ENCODE measurements at places on chromosomes 16 and 17.
A peak's percentile ranks its signal among the peaks of the same experiment; 100 is the strongest.

- DNase-seq = no peak
Measured at GRCh38 chr17:35726127-35726952, 5.1 kb upstream of the RASL10B start.

- no peak for DNase-seq
Measured at GRCh38 chr17:17056156-17056539, 13.9 kb downstream of the MPRIP start.

GRCh38 chr16:46428108-46429061 lies 192.8 kb downstream of the SHCBP1 start:
- DNase-seq = no peak

DNA sequence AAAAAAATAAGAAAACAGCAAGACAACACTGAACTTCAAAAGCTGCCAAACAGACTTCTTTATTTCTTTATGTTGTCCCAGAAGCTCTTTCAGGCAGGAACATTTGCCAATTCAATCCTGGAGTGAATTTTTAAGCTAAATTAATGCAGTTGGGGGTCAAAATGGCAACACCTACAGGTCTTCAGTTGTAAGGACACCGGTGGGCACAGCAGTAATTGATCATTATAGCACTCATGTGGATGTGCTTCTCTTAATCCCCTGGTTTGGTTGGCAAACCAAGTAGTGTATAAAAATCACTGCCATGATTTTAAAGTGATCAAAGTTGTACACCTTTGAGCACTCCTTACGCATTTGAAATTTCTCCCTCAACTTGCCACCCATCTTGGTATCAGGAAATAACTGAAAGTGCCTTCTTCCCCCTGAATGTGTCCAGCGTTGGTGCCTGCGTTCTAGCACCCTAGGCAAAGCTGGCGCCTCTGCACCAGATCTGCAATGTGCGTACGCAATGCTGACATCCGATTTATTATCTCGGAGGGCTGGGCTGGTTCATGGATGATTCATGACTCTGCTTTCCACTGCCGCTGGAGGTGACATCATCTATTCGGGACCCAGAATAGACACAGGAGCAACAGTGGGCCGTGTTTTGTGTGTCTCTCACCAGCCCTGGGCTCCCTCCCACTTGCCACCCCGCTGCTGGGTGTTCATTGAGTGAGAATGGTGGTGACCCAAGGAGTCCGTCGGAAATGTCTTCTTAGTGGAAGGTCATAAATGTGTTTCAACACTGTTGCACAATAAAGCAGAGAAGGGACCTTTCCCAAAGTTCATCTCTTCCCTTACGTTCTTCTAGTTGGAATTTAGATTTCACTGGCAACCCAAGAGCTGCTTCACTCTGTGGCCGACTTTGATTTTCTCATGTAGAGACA lies 203.4 kb downstream of the CCDC182 start:
- no peak for DNase-seq

DNA sequence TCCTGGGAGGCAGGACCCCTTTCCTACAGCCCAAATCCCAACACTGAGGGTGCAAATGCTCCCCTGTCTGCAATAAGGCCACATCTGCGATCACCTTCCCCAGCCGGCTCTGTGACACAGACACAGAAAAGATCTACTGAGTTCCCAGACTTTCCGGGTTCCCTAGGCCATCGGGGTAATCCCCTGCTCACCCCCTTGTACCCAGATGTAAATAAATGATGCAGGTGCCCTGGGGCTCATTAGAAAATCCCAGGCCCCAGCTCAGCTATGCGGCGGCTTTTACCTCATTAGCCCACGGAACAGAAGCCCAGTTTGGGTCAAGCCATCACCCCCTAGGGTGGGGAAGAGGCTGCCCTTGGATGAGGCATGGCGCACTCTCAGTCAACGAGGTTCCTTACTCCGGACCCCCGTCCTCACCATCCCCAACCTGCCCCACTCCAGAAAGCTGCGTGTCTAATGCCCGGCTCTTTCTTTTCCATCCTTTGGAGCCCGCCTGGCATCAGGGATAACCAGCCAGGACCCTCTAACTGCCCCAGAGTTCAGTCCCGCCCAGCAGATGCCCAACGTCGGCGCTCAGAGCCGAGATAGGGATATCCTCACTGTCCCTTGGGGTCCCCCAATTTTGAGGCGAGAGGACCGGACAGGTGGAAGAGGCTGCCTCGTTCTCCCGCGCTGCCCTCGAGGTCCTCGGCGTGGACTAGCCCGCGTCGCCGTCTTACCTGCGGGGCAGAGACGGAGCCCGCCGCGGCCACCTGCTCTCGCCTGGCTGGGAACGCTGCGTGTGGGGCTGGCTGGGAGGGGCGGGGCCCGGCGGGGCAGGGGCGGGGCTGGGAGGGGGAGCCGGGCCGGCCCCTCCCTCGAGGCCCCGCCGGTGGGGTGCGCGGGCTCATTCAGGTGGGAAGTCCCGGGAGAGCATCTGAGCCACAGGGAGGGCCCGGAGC lies at the start of gene ZNF385C:
TSS of gene ZNF385C (minus strand) at position 783 of the 941 bp plus-strand sequence. CDS start 35,417 bp downstream, outside the sequence.
- DNase-seq = no peak

- no peak for DNase-seq
Measured at GRCh38 chr17:42798011-42798382, 507 bp downstream of the COA3 start.

- DNase-seq = peak; percentile 21
Measured at GRCh38 chr16:58336332-58337089, 41.7 kb upstream of the PRSS54 start.

DNA sequence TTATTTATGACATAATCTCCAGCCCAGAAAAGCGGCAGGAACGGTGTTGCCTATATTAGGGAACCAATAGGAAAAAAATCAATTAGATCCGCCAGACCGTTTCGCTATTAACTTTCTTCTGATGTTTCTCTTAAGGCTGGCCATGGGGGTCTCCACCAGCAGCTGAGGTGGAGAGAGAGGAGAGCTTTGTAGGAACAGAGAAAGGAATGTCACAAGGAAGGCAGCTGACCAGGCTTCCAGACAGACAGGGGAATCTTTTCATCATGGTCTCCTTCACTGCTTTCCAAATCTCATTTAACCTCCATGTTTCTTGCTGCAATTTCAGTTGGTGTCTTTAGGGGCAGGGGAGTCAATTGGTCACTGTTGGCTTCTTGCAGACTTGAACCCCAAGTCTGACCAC lies 8.9 kb upstream of the SEZ6 start:
- no peak for DNase-seq

- no peak for DNase-seq
Measured at GRCh38 chr17:64492481-64493109, 4.3 kb downstream of the POLG2 start.

- DNase-seq = no peak
Measured at GRCh38 chr16:18979936-18980335, 3.8 kb upstream of the TMC7 start.

DNA sequence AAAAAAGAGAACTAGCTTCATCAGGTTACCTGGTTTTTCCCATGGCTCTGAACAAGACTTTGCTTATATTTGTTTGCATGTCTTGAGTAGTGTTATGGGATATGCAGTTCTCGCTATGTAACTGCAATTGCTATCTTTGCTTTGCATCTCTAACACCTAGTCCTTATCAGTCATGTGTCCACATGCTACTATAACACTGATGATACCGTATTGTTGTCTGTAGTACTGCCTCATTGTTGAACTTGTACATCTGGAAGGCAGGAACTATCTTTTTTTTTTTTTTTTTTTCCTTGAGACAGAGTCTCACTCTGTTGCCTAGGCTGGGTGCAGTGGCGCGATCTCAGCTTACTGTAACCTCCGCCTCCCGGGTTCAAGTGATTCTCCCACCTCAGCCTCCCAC lies 2.5 kb downstream of the PSME3 start:
- DNase-seq = no peak

DNA sequence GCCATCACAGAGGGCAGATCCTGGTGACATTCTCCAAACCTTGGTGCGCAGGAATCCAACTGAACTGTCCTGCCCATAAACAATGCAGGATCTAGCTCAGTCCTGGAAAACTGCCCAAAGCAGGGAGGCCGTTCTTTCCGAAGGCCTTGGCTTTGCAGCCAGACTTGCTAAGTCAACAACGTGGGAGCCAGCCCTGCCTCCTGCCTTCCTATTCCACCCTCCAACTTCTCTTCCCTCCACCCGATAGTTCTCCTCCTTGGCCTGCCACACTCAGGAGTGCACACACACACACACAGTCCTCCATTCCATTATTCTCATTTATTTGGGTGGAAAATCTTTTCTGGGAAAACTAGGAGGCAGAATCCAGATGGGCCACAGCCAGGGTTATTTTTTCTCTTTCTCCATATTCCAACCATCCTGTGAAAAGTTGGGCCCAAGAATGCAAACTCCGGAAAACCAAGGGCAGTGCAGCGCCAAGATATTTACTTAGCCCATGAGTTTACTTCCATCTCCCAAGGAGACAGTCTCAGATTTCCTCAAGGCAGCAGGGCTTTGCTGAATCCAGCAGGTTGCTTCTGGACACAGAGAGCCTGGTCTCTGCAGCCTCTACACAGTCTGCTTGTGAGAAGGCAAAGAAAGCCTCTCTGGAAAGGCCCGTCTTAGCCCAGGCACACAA lies 15.8 kb downstream of the COPRS start:
- DNase-seq = no peak

- DNase-seq = no peak
Measured at GRCh38 chr17:49603238-49603637, 27.6 kb downstream of the NXPH3 start.

DNA sequence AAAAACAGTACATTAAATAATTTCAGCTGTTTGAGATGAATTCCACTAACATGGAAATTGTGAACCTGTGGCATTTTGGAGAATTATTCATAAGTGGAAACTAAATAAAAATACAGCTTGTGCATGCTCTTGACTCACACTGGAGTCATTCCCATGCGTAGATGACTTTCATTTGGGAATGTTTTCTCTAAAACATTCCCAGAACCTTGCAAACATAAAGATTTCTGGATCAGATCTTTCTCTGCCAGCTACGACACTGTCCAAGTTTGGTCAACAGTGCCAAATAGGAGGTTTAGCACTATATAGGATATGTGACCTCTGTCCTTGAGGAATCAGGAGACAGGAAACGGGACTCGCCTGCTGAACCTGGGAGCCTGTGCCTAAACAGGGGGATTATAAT lies 400.9 kb downstream of the SLC39A11 start:
- DNase-seq = no peak

DNA sequence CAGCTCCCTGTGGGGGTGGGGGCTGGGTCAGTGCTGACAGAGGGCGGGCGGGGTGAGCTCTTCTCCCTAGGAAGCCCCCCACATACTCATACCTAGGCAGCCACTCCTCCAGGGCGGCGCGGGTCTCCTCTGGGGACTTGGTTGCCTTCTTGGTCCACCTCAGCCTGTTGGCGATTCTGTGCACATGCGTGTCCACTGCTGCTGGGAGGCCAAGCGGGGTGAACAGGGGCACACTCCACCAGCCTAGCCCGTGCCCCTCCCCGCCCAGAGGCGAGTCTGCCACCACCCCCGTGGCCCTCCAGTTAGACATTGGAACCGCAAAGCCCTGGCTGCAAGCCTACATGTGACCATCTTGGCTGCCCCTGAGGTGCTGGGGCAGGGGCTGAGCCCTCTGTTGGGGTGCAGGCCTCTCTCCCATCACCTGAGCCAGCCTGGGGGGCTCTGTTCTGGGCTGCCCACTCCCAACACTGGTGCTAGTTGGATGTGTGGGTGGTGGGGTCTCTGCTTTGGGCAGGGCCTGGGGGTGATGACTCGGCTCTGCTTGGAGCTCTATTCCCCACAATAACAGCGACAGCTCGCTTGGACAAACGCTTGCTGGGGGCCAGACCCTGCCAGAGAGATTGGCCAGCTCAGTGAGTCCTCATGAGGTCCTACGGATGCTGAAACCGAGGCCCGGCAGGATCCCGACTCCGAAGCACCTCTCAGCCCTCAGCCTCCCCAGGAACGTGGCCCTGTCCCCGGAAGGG lies 7.4 kb downstream of the NTHL1 start:
- DNase-seq = no peak

GRCh38 chr16:87584271-87584670 lies 18.0 kb upstream of the JPH3 start:
- DNase-seq = no peak

DNA sequence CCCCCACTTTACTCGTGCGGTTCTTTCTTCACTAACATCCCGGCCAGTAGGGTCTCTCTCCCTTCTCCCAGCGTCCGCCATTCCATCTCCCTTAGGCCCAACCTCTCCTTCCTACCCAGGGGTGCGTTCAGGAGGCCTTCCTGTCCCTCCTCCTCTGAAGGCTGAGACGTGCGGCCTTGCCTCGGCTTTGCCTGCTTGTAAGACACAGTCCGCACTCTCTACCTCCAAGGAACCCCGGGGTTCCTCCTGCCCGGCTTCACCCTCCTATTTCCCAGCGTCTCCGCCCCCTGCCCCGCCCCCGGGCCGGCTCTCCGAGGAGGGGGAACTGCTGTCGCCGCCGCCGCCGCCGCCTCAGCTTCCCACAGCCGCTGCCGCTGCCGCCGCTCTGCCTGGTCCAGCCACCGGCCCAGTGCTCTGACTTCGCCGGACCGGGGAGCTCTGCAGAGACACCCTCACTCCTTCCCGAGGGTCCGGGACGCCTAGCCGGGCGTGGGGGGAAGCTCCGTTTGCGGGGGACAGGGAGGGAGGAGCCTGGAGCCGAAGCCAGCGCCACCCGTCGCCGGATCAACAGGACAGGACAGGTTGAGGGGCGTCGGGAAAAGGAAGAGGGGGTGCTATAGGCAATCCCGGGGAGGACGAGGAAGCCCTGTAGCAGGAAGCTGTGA lies 1.2 kb upstream of the FGF11 start:
- DNase-seq = no peak

DNA sequence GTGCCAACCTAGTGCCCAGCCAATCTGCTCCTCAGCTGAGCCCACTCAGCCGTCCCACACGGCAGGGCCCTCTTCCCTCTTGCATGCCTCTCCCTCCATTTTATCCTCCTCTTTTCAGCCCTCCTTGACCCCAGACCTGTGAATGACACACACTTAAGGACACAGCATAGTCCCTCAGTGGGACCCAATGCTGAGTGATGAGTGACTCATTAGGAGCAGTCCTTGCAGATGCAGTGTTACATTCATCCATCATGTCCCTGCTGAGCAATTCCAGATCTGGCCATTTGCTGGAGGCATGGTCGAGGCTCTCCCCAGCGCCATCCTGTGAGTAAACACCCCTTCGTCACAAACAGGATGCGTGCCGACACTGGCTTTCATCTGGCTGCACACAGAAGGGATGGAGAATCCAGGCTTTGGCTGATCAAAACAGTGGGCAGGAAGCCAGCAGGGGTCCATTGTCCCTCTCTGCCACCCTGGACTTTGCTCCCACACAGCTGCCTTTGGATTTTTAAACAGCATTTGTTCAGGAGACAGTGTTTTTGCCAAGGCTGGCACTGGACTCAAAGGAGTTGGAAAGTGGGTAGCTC lies 122.6 kb downstream of the AXIN2 start:
- no peak for DNase-seq

GRCh38 chr17:32880671-32881453 lies 3.9 kb upstream of the MYO1D start:
- no peak for DNase-seq

- DNase-seq = no peak
Measured at GRCh38 chr17:52124561-52124960, 34.0 kb downstream of the CA10 start.

GRCh38 chr17:83175822-83176622 lies 96.6 kb downstream of the METRNL start:
- no peak for DNase-seq

All from NCI-H2081 treated with DMSO at 0.1 percent for 48 hours (cell line).